ENCODE measurements at places on chromosomes 4 and X. TPM values are rescaled to one million over a fixed set of nuclear protein-coding genes. Genes with fewer than 3 reads are reported as not detected.

- no peak for DNase-seq
Observed at GRCh38 chrX:37906357-37906756, 59.0 kb upstream of the DYNLT3 start.

GRCh38 chr4:44638091-44638490, 13.3 kb downstream of the YIPF7 start:
- peak; percentile 28 for DNase-seq

GRCh38 chr4:101651778-101652177, 138.8 kb upstream of the BANK1 start:
- DNase-seq: no peak

Gene NAP1L5
- 1.3 TPM for total RNA-seq

Gene TMPRSS11A
- total RNA-seq: not detected

DNA sequence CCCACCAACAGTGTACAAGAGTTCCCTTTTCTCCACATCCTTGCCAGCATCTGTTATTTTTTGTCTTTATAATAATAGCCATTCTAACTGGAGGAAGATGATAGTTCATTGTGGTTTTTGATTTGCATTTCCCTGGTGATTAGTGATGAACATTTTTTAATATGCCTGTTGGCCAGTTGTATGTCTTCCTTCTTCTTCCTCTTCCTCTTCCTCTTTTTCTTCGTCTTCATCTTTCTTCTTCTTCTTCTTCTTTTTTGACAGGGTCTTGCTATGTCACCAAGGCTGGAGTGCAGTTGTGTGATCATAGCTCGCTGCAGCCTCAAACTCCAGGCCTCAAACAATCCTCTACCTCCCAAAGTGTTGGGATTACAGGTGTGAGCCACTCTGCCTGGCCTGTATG, 87.4 kb downstream of the CCDC160 start:
- no peak for DNase-seq

DNA sequence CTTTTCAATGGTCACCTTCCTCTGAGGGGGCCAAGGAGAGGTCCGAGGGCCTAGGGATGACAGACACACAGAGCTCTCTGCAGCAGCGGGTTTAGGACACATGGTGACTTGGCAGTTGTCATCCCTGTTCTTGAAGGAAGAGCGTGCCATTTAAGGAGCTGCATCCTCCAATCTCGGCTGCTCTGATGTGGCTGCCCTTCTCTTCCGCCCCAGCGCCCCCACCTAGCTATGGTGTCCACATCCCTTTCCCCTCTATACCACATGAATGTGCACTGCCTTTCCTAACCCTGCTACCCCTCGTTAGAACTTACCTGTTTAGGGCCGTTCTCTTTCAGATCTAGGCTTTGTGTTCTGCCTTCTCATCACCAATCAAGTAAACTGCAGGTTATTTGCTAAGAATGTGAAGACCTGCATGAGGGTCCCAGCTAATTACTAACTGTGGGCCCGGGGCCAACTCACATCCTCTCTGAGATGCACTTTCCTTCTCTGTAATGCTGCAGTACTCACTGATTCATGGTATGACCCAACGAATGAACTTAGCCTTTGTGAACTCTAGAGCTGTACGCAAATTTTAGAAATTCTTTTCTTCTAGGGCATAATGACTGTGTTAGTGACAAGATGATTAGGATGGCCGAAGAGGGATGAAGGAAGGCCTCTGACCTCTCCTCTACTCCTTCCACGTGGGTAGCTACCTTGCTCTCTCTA, 38.2 kb downstream of the CHST7 start:
- no peak for DNase-seq

Gene TMEM271
- not detected for total RNA-seq

- no peak for DNase-seq
Observed at GRCh38 chr4:40628888-40629287, 776 bp downstream of the RBM47 start.

DNA sequence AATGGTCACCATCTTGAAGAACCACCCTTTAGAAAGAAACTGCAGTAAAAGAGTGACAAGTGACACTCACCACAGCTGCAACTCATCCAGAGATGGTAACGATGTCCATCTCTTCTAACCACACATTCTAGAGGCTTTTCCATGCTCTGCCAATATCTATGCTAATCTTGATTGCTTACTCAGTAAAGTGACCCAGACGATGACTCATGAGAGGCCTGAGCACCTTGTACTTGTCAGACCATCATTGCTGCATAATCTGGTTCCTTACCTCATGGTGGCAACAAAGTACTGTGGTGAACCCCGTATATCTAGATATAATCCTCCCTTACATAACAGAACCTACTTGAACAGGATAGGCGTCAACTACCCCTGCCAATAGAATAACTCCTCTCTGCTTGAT, 75.6 kb downstream of the CCNG2 start:
- DNase-seq: peak; percentile 50

DNA sequence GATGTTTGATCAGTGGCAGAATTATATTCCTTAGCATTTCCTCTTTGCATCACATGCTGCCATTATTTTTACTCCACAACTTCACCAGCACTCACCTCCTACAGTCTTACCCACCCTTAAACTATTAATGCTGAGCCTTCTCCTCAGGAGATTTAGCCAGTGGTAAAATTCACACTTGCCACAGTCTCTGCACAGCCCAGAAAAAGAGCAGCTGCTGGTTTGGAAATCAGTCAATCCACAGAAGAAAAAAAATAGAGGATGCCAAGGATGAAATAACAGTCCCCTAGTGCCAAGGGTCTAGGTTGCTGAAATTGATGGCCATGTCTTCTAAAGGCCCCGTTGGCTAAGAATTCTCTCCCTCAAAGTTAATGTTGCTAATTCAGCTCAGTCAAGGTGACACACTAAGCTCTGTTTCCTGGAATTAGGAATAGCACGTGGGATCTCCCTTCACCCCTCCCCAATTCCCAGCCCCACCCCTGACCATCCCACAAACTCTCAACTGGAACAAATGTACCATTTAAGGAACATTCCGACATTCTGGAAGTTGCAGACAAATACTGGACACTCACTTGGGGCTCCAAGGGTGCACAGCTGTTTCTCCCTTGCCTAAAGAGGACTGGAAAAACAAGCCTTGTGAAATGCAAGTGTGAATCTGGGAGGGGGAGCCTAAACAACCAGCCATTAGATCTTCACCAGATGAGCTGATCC, 5.7 kb downstream of the ATP1B4 start:
- DNase-seq: no peak

- DNase-seq: peak; percentile 2
Observed at GRCh38 chr4:120155287-120155686, 88.6 kb upstream of the MAD2L1 start.

DNA sequence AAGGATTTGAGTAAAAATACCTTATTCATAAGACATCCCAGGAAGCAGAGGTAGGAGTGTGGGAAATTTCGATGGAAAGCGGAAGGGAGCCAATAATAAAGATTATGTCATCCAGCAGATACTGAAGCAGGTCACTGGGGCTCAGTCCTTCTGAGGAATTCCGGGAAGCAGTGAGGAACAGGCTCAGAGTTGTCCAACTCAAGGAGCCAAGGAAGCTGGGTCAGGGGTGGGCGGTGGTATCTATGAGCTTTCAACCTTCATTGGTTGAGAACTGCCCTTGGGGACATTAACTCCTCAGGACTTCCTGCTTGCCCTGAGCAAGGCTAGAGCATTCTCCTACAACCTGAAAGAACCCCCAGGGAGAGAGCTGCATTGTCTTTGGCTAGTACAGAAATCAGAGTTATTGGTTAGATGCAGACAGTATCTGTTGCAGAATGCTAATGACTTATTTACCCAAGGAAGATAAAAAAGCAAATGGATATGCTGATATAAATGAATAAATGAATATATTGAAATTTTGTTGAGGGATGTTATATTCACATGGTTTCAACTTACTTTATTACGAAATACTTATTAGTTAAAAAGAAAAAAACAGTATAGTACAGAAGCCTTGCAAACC, 68.2 kb downstream of the DMP1 start:
- no peak for DNase-seq

- no peak for DNase-seq
Observed at GRCh38 chrX:14386981-14387380, 142.4 kb upstream of the GLRA2 start.

Measured in foreskin keratinocyte (primary cell).